GM19239 (cell line): ENCODE measurements at places on chromosomes 16 and 17.
A peak's percentile ranks its signal among the peaks of the same experiment; 100 is the strongest.

- no peak for DNase-seq
Observed at GRCh38 chr16:65102326-65102725, 19.5 kb downstream of the CDH11 start.

DNA sequence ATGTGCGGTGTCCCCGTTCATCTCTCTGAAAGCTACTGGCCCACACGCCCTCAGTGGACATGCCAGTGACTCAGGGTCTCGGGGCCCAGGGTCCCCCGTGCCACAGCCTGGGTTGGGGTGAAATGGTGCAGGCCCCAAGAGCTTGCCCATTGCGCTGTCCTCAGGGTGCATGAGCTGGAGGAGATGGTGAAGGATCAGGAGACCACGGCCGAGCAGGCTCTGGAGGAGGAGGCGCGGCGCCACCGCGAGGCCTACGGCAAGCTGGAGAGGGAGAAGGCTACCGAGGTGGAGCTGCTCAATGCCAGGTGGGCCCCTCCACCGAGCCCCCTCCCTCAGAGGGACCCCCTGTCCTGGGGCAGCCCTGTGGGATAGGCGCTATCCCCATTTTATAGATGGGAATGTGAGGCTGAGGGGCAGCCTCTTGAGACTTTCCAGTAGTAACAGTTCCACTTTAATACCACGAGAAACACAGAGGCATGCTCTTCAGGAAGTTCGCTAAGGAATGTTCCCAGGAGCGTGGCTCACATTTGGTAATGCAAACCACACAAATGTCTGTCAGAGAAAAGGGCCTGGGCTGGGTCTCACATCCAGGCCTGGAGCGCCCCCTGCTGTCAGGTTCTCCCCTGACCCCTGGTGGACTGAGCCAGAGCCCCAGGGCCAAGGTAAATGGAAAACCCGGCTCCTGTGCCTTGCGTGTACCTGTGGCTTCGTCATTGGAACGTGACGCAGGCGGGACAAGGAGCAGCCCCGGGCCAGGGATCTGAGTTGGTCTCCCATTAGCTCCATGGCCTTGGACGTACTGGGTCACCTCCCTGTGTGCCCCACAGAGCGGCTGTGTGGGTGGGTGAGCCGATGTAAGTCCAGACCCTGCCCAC lies 133.7 kb downstream of the RAB11FIP4 start:
- peak; percentile 93 for DNase-seq

GRCh38 chr17:41986634-41987033 lies 20.0 kb downstream of the CNP start:
- DNase-seq: no peak

GRCh38 chr16:82738699-82739098 lies 111.9 kb downstream of the CDH13 start:
- no peak for DNase-seq

- no peak for DNase-seq
Observed at GRCh38 chr17:2405247-2405926, 4.5 kb upstream of the MNT start.

- DNase-seq: no peak
Observed at GRCh38 chr17:69062860-69063581, 2.3 kb upstream of the ABCA9 start.

- DNase-seq: no peak
Observed at GRCh38 chr16:24526701-24527495, 12.5 kb upstream of the RBBP6 start.

DNA sequence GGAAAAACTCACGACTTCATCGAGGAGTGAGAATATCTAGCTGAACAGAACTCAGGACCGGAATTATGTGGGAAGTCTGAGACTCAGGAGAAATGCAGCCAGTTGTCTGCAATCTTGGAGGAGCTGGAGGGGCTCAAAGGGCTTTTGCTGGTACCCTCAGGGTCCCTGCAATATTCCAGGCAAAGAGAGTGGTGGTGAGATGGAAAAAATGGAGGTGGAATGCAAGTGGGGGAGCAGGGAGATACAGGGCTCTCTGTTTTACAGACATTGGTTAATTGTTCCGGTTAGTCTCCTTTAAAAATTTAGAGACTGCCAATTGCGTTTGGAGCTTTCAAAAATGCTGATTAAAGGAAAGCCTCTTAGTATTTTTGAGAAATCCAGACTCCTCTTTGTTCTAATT lies 18.2 kb upstream of the HP start:
- DNase-seq: no peak

DNA sequence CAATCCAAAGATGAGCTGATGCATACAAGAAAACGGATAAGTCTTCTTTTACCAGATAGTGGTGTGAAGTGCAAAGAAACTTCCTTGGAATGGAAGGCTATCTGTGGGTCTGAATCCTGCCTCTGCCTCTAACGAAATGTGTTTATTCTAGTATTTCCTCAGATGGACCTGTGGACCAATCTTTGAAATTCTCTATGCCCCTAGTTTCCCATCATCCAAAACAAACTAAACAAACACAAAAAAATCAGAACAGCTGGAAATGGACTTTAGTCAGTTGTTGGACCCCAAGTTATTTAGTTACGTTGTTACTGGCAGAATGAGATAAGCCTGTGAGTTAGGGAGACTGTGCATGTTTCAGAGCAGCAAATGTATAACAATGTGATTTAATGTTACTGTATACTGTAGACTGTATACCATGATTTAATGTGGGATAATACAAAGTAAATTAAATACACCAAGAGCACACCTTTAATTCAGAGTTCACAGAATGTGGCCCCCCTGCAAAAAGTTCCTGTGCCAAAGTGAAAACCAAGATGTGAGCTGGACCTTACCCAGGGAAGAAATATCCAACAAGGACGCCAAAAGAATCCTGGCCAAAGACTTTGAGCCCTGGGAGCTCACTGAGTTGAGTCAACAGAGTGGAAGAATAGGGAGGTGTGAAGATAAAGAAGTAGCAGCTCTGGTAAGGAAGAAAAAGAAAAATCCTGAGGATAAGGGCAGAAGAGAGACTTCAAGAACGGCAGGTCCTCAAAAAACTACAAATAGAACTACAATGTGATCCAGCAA lies 255.2 kb downstream of the CNTNAP4 start:
- DNase-seq: no peak

DNA sequence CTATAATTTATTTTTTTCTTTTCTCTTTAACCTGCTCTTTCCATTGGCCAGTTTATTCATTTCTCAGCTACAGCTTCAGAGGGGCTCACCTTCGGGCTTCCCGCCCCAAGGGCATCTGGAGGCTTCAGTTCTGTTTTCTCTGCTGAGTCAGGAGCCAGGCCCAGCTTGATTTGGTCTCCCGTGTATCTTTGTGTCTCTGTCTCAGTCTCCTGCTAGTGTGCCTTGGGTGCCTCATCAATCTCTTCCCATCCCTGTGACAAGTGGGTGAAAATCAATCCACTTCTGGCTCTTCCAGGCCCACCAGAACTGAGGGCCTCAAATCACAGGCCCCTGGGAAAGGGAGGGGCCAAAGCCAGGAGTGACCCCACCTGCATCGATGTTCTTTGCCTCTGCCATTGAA lies 72.1 kb downstream of the CCDC182 start:
- DNase-seq: no peak
